ENCODE measurements at places on chromosomes 13 and 19.

GRCh38 chr13:40189426-40189825 lies 477.0 kb downstream of the FOXO1 start:
- no peak for DNase-seq

GRCh38 chr19:38018694-38019395 lies 111.8 kb downstream of the SIPA1L3 start:
- no peak for DNase-seq

DNA sequence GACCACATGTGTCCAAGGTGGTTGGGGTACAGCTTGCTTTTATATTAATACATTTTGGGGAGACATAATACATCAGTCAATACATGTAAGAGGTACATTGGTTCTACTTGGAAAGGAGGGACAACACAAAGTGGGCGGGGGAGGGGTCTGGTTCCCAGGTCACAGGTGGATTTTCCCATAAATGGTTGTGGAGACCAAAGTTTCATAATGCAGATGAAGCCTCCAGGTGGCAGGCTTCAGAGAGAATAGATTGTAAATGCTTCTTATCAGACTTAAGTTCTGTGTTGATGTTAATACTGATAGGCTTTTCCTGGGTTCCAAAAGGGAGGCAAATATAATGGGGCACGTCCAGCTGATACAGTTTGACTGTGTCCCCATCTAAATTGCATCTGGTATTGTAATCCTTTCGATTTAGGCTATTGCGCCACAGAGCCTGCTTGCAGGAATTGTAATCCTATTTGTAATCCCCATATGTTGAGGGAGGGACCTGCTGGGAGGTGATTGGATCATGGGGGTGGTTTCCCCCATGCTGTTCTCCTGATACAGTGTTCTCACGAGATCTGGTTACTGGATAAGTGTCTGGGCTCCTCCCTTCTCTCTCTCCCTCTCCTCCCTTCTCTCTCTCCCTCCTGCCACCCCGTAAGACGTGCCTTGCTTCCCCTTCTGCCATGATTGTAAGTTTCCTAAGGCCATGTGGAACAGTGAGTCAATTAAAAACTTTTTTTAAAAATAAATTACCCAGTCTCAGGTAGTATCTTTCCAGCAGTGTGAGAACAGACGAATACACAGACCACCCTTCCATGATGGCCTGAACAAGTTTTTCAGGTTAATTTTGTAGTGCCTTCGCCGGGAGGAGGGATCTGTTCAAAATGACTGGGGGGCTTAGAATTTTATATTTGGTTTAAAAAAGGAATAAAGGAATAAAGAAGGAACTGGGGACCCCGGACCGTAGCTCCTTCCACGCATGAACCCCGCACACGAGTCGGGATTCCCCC lies 44.9 kb downstream of the ZNF823 start:
- no peak for DNase-seq

- no peak for DNase-seq
Observed at GRCh38 chr13:86066611-86067365, 267.6 kb upstream of the SLITRK6 start.

DNA sequence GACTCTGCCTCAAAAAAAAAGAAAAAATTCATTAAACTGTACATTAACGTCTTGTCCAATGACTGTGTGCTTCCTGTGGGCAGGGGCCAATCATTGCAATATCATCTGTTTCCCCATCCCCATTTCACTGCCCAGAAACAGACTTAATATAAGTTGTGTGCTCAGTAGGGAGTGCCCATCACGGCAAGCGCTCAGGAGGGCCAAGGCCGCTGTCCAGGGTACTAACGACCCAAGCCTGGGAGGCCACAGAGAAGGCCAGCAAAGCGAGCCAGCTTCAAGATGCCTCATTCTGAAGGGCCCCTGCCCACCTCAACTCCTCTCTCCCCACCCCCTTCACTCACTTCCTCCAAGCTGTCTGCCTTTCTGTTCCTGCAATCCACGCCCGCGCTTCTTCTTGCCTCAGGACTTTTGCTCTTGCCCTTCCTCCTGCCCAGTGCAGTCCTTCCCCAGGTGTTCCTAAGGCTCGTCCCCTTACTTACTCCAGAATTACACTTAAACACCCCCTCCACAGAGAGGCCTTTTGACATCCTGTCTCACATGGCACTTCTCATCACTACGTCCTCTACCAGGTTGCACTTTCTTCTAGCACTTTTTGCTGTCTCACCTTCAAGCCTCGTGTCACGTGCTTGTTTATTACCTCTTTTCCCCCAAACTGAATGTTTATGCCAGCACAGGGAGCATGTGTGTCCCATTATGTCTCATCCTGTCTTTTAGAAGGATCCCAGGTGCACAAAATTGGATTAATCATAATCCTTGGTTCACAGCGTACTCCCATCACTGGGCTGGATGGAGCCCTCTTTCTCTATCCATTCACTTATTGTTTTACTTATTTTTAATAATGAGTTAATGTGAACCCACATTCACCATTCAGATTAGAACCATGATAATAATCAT lies 11.3 kb upstream of the POU2F2 start:
- no peak for DNase-seq

DNA sequence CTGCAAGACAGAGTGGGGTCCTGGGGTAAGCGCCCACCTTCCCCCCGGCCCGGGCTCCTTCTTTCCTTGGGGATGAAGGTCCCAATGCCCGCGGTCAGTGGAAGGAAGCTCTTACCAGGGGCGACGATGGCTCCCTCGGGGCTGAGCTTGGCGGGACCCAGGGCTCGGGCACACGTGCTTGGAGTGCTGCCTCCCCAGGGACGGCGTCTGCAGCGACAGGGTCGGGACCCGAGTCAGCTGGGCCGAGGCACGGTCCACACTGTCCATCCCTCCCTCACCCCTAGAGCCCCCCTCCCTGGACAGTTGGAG lies 3.5 kb downstream of the JSRP1 start:
- no peak for DNase-seq

- DNase-seq, result peak; percentile 98
Observed at GRCh38 chr19:7522072-7522922, at the start of gene MCOLN1. MCOLN1 (plus strand) TSS chr19:7522624; CDS start chr19:7522751, 127 bp downstream.

DNA sequence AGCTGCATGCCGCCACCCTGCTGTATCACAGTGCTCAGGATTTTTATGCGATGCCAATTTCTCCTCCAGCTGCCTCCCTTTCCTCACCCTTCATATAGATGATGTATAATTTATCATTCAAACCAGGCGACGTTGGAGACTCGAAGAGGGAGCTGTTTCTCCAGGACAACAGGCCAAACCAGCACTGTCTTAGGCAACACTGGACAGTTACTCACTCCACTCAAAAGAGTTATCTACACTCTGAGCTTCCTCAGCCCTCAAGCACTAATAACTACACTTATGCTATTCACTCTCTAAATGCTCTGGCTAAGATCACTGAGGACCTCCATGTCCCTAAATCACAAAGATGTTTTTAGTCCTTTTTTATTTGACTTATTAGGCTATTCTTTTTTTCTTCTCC lies 87.3 kb upstream of the RFC3 start:
- DNase-seq, result no peak

- no peak for DNase-seq
Observed at GRCh38 chr19:6521718-6522646, 8.8 kb upstream of the TNFSF9 start.

DNA sequence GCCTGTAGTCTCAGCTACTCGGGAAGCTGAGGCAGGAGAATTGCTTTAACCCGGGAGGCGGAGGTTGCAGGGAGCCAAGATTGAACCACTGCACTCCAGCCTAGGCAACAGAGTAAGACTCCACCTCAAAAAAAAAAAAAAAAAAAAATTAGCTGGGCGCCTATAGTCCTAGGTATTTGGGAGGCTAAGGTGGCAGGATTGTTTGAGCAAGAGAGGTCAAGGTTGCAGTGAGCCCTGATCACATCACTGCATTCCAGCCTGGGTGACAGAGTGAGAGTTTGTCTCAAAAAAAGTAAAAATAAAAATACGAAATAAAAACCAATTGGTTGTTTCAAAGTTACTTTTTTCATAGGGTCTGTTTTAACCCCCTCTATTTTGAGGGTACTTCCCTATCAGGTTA lies 1.3 kb upstream of the LMNB2 start:
- DNase-seq, result no peak

DNA sequence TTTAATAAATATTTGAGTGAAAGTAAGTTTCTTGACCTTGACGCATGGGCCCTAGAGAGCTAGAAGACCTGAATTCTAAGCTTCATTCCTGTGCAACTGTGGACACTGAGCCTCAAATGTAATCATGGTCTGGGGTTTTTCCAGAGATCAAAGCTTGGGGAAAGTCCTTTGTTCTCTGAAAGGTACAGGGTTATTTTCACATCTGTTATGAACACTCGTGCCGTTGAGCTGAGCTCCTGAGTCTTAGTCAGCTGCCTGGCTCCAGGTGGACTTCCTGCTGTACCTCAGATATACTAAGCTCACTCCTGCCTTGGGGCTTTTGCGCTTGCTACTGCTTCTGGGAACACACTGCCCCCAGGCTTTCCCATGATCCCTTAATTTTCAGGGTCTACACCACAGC lies 7.5 kb upstream of the ZBTB32 start:
- DNase-seq, result no peak

DNA sequence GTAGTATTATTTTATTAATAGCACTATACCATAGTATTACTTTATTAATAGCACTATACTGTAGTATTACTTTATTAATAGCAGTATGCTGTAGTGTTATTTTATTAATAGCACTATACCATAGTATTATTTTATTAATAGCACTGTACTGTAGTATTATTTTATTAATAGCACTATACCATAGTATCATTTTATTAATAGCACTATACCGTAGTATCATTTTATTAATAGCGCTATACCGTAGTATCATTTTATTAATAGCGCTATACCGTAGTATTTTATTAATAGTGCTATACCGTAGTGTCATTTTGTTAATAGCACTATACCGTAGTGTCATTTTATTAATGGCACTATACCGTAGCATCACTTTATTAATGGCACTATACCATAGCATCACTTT lies 191.8 kb downstream of the GPC6 start:
- no peak for DNase-seq

DNA sequence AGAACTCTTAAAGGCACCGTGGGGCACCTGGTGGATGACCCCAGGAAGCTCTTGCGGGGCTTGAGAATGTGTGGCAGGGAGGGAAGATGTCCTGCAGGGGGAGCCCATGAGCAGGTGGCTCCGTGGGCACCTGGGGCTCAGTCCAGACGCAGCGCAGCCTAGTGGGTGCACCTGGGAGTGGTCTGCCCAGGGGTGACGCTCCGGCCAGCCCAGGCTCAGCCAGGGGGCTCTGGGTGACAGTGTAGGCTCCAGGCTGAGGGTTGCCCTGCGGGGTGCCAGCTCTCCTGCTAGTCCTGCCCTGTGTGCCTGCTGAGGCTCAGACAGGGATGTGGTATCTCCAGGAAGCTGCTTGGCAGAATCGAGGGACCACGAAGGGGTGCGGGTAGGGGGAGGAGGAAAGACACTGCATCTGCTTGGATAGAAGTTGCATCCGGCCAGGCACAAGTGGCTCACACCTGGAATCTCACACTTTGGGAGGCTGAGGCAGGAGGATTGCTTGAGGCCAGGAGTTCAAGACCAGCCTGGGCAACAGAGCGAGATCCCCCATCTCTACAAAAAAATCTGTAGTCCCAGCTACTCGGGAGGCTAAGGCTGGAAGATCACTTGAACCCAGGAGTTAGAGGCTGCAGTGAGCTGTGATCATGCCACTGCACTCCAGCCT lies 15.0 kb upstream of the PGLS start:
- DNase-seq, result peak; percentile 48

GRCh38 chr13:112776354-112776753 lies 86.5 kb downstream of the ATP11A start:
- no peak for DNase-seq

All from NCI-H1417 (cell line).